ENCODE measurements at places on chromosomes 16 and 17. TPM values are rescaled to one million over a fixed set of nuclear protein-coding genes. Genes with fewer than 3 reads are reported as not detected.

Gene SLC22A31
- 0.52 TPM for total RNA-seq

Gene FOXF1
- not detected for total RNA-seq

Gene C16orf96
- total RNA-seq, result not detected

Gene SLC6A4
- not detected for total RNA-seq

Gene SAMD14
- not detected for total RNA-seq

Gene KRTAP1-5
- not detected for total RNA-seq

Gene FBXO39
- 0.59 TPM for total RNA-seq

Gene MYCBPAP
- 1.0 TPM for total RNA-seq

Gene RILP
- total RNA-seq, result 3.2 TPM

Gene TNFSF13
- 25.7 TPM for total RNA-seq

DNA sequence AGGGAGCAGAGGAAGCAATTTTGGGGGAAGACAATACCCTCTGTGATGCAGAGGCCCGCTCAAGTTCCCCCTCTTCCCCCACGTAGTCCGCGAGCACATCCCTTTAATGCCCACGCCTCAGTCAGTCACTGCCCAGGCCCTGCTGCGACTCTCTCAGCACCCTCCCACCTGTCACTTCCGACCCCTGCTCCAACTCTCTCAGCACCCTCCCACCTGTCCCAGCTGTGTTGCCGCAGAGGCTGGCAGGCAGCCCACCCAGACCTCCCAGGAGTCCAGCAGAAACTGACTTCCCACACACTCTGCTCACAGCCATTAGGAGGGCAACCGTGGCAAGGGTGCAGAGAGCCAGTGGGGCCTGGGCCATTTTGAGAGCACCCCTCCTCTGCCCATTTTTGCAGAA, 92.7 kb downstream of the WSCD1 start:
- H3K36me3 ChIP-seq, result no peaks in the 10 kb centered on the region
- DNase-seq, result no peak
- peaks cover 89% of the 10 kb centered on the region for H3K27me3 ChIP-seq
- no peak overlapping the region for H3K27ac ChIP-seq
- no peak overlapping the region for H3K4me3 ChIP-seq
- H3K4me1 ChIP-seq, result no peaks in the 10 kb centered on the region

- peaks cover 65% of the 10 kb centered on the region for H3K36me3 ChIP-seq
- H3K4me1 ChIP-seq, result peaks cover 24% of the 10 kb centered on the region
- no peaks in the 10 kb centered on the region for H3K27me3 ChIP-seq
- peak; percentile 43 for DNase-seq
- peak overlapping the region; percentile 92 for H3K27ac ChIP-seq
Measured at GRCh38 chr16:74297145-74297665, 591 bp downstream of the PSMD7 start.

DNA sequence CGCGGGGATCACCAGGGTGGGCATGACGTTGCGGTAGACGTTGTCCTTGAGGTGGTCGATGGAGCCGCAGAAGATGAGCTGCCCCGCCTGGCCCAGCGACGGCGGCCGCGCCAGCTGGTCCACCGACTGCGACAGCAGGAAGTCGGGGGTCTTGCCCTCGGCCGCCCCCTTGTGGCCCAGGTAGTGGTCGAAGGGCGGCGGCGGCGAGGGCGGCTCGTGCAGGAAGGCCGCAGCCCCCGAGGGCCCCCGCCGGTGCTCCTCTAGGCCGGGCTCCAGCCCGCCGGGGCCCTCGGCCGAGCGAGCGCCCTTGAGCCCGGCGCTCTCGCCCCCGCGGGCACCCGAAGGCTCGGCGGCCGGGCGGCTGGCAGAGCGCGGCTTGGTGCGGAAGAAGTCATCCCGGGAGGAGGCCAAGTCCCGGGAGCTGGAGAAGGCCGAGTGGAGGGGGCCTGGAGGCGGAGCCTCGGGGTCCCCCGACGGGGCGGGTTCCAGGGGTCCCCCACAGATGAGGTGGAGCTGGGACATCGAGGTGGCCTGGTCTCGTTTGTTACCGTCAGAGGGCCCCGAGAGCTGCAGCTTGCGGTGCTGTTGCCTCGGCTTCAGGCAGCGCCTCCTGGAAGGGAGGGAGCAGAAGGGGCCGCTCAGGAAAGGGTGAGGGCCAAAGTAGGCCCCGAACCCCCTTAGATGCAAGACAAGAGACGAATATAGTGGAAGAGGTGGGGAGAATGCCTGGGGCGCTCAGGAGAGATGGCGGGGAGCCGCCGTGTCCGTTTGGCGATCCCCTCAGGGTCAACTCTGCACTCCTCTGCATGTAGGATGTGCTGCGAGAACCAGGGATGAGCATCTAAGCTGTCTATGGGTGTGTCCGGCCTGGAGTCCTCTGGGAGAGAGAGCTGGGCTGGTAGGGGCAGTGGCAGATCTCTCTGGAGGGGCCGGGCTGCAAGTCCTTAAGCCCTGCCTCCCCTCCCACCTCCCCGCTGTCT, 8.8 kb downstream of the FAM171A2 start:
- peak overlapping the region; percentile 32 for H3K4me3 ChIP-seq
- no peak for DNase-seq
- peaks cover under 1% of the 10 kb centered on the region for H3K4me1 ChIP-seq
- no peak overlapping the region for H3K27ac ChIP-seq
- H3K27me3 ChIP-seq, result peaks cover 45% of the 10 kb centered on the region

- no peaks in the 10 kb centered on the region for H3K27me3 ChIP-seq
- H3K4me1 ChIP-seq, result peaks cover 13% of the 10 kb centered on the region
- H3K4me3 ChIP-seq, result no peak overlapping the region
- no peak overlapping the region for H3K27ac ChIP-seq
- H3K36me3 ChIP-seq, result peaks cover 4% of the 10 kb centered on the region
- no peak for DNase-seq
Measured at GRCh38 chr17:73334771-73335513, 23.1 kb upstream of the CDC42EP4 start.

DNA sequence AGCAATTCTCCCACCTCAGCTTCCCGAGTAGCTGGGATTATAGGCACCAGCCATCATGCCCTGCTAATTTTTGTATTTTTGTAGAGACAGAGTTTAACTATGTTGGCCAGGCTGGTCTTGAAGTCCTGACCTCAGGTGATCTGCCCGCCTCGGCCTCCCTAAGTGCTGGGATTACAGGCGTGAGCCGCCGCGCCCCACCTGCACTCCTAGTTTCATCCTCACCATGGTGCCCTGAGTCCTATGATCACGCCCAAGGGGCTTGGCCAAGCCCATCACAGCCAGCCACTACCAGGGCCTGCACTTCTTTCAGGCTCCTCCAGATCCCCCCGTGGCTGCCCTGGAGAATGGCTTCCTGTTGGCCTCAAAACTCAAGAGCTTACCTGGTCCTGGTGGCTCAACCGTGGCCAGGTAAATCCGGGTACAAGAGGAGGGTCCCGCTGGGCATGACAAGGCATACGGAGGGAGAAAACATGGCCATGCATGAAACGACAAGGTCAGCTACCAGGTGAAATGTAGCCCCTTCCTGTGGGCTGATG, 20.4 kb upstream of the TFAP4 start:
- H3K36me3 ChIP-seq, result peaks cover 6% of the 10 kb centered on the region
- peak overlapping the region; percentile 51 for H3K27ac ChIP-seq
- H3K27me3 ChIP-seq, result no peaks in the 10 kb centered on the region
- DNase-seq, result no peak
- H3K4me3 ChIP-seq, result peak overlapping the region; percentile 57

GRCh38 chr17:8059131-8059530, 20.3 kb downstream of the ALOX15B start:
- no peaks in the 10 kb centered on the region for H3K36me3 ChIP-seq
- DNase-seq, result no peak
- peaks cover 25% of the 10 kb centered on the region for H3K4me1 ChIP-seq
- peaks cover 71% of the 10 kb centered on the region for H3K27me3 ChIP-seq
- H3K4me3 ChIP-seq, result no peak overlapping the region

- H3K4me3 ChIP-seq, result no peak overlapping the region
- no peaks in the 10 kb centered on the region for H3K27me3 ChIP-seq
- DNase-seq, result no peak
- H3K4me1 ChIP-seq, result peaks cover 8% of the 10 kb centered on the region
Measured at GRCh38 chr16:54034684-54035083, 251.9 kb downstream of the IRX3 start.

- H3K27me3 ChIP-seq, result peaks cover 23% of the 10 kb centered on the region
- H3K4me1 ChIP-seq, result no peaks in the 10 kb centered on the region
- H3K27ac ChIP-seq, result no peak overlapping the region
- DNase-seq, result no peak
- H3K36me3 ChIP-seq, result no peaks in the 10 kb centered on the region
- H3K4me3 ChIP-seq, result no peak overlapping the region
Measured at GRCh38 chr17:83195330-83196023, 116.1 kb downstream of the METRNL start.

DNA sequence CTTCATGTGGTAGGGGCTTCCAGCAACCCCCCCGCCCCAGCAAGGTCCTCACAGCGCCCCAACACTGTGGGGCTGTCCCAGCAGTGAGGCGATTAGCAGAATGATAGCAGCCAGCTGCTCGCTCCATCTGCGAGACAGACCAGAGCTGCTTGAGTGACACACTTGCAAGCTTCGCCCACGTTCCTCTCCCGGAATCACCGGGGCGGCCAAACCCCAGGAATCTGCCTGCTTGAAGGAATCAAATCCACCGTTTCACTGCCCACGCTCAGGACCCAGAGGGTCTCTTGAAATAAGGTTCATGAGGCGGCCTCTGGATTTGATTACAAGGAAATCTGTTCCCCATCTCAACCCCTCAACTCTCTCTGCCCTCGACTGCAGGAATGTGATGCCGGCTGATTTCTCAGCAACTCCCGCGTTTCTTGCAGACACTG, 356.0 kb downstream of the C16orf95 start:
- no peak for DNase-seq
- no peaks in the 10 kb centered on the region for H3K4me1 ChIP-seq
- no peak overlapping the region for H3K4me3 ChIP-seq
- H3K27ac ChIP-seq, result no peak overlapping the region
- peaks cover 98% of the 10 kb centered on the region for H3K27me3 ChIP-seq

- H3K27me3 ChIP-seq, result no peaks in the 10 kb centered on the region
- DNase-seq, result peak; percentile 83
- peak overlapping the region; percentile 75 for H3K4me3 ChIP-seq
- H3K4me1 ChIP-seq, result peaks cover 62% of the 10 kb centered on the region
Measured at GRCh38 chr17:81037026-81037797, 2.3 kb downstream of the BAIAP2 start.

DNA sequence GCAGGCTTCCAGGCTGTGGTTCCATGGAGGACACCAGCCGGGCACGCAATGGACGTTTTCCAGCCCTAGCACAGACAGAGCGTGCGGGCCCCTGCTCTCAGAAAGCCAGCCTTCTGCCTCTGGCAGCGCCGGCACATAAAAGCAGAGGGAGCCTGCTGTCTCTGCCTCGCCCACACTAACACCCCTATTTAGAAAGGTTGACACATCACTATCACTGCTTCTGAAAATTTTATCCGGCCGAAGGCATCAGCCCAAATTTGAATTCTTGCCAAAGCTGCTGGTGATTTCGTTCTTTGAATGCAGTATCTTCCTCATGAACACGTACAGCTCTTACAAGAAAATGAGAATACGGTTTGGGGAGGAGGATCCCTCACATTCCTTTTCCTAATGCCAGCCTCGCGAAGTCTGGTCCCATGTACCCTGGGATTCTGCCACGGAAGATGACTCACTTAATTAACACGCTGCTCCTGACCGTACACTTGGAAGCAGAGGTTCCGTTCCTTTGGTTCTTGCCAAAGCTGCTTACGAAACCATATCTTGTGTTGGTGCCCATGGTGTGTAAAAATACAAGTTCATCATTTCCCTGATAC, 1.3 kb upstream of the RAB11FIP3 start:
- H3K27ac ChIP-seq, result no peak overlapping the region
- peaks cover 20% of the 10 kb centered on the region for H3K36me3 ChIP-seq
- DNase-seq, result no peak
- H3K4me3 ChIP-seq, result peak overlapping the region; percentile 83

DNA sequence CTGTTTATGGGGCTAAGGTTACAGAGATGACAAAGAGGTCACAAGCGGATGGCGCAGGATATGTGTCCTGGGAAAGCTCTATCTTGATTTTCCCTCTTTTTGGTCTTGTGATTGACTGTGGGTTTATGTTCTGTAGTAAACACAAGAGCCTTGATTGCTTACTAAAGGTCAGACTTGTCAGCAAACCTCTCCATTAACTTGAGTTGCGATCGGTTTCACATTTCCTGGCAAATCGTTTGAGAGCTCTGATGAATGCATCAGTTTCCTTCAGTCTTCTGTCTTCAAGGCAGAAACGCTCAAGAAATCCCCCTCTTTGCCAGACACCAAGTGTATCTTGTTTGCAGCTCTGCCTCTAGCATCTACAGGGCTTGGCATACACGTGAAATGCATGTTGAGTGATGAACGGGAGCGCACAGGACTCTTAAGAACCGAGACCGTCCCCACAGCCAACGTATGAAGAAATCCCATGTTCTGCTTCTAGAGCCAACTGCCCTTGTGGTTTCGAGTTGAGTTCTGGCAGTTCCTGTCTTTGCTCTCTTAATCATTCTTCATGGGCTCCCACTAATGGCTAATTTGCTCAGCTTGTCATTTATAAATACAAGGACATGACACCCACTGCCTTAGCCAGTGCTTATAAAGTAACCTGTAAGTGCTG, 143.3 kb downstream of the PITPNC1 start:
- H3K4me3 ChIP-seq, result no peak overlapping the region
- H3K27ac ChIP-seq, result no peak overlapping the region
- DNase-seq, result no peak

DNA sequence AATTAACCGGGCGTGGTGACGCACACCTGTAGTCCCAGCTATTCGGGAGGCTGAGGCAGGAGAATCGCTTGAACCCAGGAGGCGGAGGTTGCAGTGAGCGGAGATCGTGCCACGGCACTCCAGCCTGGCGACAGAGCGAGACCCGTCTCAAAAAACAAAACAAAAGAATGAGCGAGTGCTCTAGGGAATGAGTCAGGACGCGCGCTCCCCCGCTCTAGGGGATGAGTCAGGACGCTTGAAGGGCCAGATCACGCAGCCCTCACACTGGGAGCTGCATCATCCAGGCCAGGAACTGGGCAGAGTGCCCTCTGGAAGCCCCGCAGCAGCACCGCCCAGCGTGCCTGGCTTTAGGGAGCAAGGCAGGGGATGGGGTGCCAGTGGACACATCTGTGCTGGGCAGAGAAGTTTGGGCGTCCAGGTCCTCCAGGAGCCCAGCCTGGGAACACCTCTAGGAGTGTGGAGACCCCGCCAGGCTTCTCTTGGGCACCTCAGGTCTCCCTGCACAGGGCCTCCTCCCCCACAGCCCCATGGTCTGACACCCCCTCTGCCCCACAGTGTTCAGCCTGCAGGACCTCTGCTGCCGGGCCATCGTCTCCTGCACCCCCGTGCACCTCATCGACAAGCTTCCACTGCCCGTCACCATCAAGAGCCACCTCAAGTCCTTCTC, 3.9 kb upstream of the WFIKKN1 start:
- DNase-seq, result no peak
- H3K27me3 ChIP-seq, result no peaks in the 10 kb centered on the region
- H3K4me3 ChIP-seq, result no peak overlapping the region
- H3K27ac ChIP-seq, result peak overlapping the region; percentile 27

- H3K4me3 ChIP-seq, result no peak overlapping the region
- H3K36me3 ChIP-seq, result no peaks in the 10 kb centered on the region
- H3K27me3 ChIP-seq, result no peaks in the 10 kb centered on the region
- DNase-seq, result no peak
- H3K4me1 ChIP-seq, result no peaks in the 10 kb centered on the region
- H3K27ac ChIP-seq, result no peak overlapping the region
Measured at GRCh38 chr17:13576661-13577526, 24.8 kb downstream of the HS3ST3A1 start.
